ENCODE measurements at places on chromosomes 2 and 18. TPM values are rescaled to one million over a fixed set of nuclear protein-coding genes. Genes with fewer than 3 reads are reported as not detected.

DNA sequence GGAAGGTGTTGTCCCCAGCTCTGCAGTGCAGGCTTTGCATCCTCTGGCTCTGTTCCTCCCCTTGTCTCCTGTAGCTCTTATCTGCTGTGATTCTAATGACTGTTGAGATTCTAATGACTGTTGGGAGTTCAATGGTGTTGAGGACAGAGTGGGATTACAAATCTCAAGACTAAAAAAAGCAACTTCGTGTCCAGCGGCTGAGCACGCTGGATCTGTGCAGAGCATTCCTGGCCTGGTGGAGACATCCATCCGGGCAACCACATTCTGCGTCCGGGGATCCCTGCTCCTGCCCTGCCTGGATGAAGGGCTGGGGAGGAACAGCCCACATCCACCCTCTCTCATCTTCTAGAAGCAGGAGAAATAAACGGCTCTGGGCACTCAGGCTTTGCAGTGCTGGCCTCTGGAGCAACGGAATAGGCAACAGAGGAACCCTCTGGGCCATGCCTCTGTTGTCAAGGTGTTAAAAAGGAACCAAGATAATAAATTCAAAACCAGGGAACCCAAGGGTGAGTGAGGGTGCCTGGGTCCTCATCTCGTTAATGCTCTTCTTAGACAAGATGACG lies 106.7 kb upstream of the ASB18 start:
- no peak for DNase-seq

DNA sequence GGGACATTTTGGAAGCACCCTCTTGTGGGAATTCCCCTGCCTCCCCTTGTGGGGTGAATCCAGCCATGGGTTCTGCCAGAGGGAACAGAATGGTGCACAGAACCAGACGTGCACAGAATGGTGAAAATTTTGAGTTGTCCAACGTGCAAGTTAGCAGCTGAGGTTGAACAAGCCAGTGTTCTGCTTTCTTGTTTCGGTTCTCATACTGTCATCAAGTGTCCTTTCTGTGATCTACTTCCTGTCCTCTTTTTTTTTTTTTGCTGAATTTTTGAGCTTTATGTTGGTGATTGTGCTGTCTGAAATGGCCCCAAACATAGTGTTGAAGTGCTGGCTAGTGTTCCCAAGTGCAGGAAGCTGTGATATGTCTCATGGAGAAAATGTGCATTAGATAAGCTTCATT lies 21.5 kb upstream of the REEP1 start:
- DNase-seq: no peak

DNA sequence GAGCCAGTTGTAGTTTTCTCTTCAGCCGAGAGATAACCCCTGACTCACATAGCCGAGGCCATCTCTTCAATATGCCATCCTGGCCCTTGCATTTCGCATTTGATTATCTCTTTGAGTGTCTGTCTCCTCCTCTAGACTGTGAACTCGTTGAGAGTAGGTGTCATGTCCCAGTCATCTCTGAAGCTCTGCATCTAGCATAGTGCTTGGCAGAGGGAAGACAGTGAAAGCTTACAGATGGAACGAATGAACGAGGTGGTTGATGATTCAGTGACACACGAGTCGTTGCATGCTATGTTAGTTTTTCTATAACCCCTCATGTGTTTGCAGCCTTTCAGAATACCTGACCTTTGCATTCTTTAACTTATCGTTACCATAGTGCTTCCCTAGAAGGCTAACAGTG lies 59.9 kb upstream of the CYRIA start:
- DNase-seq: no peak

GRCh38 chr2:41446266-41446665 lies 601.6 kb upstream of the PKDCC start:
- DNase-seq: no peak

DNA sequence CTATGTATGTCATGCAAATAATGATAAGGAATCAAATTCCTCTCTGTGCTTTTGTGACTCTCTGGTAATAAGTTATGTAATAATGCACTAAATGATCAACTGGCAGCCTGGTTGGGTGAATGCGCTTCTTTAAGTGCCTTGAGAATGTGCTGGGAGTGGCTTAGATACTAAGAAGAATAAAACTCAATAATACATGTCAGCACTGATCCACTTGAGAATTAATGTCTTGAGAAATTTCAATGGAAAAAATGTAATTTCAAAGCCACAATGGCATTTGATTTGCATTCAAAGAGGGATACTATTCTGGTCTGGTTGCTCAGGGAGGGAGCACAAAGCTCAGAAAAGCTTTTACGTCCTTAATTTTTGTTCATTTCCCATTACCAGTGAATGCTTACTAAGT lies 137.7 kb upstream of the MMADHC start:
- no peak for DNase-seq

GRCh38 chr2:161131074-161131680 lies 29.1 kb upstream of the TANK start:
- no peak for DNase-seq

DNA sequence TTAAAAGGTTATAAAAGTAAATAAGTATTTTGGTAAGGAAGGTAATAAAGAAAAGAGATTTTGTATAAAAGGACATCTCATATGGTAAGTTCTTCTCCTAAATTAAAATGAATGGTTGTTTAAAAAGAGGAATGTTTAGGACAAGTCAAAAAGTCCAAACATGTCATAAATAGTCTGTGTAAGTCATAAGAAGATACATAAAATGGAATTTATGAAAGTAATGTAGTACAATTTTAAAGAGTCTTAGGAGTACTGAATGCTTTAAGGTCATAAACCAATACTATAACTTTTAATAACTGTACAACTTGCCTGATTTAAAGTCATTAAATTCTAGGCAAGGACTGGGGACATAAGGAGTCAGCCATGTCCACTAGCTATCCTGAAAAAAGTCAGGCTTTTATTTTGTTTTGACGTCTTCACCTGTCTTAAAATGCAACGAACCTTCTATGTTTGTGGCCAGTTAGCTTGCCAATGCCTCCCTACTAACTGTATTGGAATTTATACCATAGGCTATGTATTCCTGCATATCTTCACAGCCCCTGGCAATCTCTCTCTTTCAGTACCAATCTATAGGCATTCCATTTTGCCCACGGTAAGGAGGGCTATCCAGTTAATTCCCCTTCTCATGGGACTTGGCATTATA lies 312.3 kb upstream of the LRRTM4 start:
- no peak for DNase-seq

GRCh38 chr18:8673256-8674209 lies 31.8 kb upstream of the MTCL1 start:
- no peak for DNase-seq

DNA sequence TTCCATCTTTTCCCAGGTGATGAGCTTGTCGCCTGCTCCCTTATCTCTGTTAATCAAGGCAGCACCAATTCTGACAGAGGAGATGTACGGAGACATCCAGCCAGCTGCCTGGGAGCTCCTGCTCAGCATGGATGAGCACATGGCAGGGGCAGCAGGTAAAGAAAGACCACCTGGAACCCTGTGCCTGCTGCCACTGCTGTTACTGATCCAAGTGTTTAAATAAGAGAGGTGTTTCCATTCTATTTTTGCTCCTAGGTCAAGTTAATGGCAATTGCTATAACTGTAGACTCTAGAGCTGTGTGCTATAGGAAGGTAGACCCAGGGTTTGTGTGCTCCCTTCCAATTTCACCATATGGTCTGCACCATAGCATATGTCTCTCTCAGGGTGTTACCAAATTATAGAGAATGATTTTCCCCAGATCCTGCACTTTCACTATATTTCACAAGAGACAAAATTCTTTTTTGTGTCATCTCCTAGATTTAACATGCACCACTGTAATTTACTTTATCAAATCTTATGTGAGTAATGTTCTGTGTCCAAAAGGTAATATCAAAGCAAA lies 88.6 kb upstream of the RPE start:
- DNase-seq: no peak

DNA sequence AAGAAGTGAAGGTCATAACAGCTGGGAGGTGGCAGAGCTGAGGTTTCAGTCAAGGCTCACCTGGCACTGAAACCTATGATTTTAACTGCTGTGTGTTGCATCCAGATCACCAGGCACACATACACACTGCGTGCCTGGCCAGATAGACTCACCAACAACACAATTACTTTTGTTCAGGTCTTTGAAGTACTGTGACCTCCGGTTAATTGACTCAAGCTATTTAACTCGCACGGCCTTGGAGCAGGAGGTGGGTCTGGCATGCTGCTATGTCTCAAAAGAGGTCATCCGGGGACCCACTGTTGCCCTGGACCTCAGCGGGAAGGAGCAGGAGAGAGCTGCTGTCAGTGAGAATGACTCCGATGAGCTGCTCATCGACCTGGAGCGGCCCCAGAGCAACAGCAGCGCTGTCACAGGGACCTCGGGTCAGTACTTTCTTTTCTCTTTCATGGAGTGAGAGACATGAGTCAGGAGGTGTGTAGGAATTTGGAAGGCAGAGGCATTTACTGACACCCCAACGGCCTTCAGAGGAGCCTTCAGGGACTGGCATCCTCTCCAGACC lies 104.1 kb downstream of the ESCO1 start:
- DNase-seq: no peak

DNA sequence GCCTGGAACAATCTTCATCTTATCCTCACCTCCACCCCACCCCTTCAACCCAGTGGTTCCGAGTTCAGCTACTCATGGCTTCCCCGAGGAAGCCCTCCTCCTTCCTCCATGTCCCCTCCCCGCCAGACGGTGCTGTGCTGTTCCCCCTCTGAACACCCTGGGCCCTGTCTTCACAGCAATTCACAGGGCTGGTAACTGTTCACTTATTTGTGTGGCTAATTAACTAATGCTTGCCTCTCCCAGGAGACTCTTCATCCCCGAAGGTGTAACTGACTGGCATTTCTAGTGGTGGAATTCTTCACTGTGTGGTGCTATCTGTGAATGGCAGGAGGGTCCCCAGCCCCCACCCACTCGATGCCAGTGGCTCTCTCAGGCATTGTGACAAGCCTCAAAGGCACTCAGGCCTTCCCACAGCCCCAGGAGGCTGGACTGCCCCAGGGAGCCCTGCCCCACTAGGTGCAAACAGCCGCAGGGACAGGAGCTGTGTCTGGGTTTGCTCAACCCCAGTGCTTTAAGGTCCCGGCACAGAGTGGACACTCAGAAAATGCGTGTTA lies 133.7 kb upstream of the ID2 start:
- DNase-seq: no peak

- no peak for DNase-seq
These were observed 160.7 kb upstream of the HDAC4 start for GRCh38 chr2:239561446-239562001.

- peak; percentile 31 for DNase-seq
These were observed 59.8 kb downstream of the SNTG2 start for GRCh38 chr2:1010415-1010930.

DNA sequence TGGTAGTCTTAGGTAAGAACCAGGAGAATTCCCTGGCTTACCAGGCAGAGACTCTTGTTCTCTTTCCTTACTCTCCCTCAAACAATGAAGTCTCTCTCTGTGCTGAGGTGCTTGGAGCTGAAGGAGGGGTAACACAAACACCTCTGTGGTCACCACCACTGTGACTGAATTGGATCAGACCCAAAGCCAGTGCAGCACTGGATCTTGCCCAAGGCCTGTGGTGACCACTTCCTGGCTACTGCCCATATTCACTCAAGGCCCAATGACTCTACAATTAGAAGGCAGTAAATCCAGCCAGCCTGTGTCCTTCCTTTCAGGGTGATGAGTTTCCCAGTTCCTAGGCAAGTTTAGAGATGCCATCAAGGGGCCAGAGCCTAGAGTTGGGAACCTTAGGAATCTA lies 706.8 kb downstream of the SLC4A3 start:
- no peak for DNase-seq

- DNase-seq: no peak
These were observed 1671.8 kb upstream of the SLC39A10 start for GRCh38 chr2:193985272-193985671.

DNA sequence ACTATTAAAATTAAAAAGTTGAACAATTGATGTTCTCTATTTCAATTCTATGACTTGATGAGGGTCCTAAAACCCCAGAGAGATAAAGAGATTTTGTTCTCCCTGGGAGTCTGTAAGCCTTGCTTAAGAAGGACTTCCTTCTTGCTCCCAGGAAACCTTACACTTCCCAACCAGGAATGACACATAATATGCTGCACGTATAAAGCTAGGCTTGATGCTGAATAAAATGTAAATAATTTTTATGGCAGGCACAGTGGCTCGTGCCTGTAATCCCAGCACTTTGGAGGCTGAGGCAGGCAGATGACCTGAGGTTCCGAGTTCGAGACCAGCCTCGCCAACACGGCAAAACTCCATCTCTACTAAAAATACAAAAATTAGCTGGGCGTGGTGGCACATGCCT lies 27.8 kb downstream of the SPIRE1 start:
- DNase-seq: no peak

DNA sequence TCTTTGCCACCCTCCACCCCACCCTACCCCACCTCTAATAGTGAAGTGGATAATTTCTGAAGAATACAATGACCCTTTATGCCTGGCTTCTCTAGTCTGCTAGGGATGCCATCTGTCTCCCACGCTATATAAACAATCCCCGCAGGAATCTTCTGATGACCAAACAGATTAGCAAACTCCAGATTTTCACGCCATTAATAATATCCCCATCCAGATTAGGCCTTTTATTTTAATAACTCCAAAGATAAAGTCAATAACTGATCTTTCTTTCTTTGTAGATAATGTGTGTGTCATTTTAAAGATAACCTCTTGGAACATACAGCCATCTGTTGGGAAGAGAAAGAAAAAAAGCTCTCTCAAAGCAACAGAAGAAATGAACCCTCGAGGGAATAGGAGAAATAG lies 47.9 kb upstream of the CCDC150 start:
- DNase-seq: no peak

DNA sequence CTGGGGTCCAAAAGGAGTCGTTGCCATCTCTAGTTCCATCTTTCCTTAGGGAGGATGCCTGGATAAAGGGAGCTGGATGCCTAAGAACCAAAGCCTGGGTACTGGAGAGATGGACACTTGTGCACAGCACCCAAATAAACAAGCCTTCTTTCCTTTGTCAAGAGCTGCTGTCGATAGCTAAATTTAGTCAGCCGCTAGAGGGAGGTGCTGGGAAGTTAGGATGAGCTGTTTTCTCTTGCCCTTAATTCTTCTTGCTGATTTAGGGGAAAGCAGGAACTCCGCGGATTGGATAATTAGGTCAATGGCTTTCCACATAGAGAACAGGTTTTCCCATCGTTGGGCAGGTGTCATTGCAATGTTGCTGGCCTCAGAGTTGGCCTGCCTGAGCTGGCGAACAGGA lies 30.9 kb upstream of the SERPINB12 start:
- peak; percentile 17 for DNase-seq

DNA sequence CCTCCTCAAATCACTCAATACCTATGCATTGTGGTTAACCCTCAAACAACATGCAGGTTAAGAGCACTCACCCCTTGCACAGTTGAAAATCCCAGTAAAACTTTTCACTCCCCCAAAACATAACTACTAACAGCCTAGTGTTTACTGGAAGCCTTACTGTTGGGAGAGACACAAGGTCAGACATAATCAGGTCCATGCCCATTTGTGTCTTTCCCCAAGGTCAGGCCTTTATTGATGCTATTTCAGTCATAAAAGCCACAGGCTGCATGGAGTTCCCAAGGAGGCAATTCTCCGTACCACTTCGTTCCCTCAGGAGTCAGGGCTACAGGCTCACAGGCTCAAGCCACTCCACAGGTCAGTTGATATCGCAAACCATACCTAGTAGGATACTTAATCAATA lies 180.2 kb downstream of the NCK2 start:
- no peak for DNase-seq

Gene NOTO
- not detected for polyA plus RNA-seq

Gene SLC4A3
- 341 TPM for polyA plus RNA-seq

Gene SULT1C4
- 1.9 TPM for polyA plus RNA-seq

Gene LRP2
- 0.06 TPM for polyA plus RNA-seq

Gene MALT1
- 11.3 TPM for polyA plus RNA-seq

Gene CNTNAP5
- polyA plus RNA-seq: not detected

Gene DYNAP
- polyA plus RNA-seq: not detected

Gene NR4A2
- 1.1 TPM for polyA plus RNA-seq
